ENCODE measurements at places on chromosomes 6 and 20.

- no peak for DNase-seq
Observed at GRCh38 chr6:106360989-106361430, 493 bp downstream of the CRYBG1 start.

DNA sequence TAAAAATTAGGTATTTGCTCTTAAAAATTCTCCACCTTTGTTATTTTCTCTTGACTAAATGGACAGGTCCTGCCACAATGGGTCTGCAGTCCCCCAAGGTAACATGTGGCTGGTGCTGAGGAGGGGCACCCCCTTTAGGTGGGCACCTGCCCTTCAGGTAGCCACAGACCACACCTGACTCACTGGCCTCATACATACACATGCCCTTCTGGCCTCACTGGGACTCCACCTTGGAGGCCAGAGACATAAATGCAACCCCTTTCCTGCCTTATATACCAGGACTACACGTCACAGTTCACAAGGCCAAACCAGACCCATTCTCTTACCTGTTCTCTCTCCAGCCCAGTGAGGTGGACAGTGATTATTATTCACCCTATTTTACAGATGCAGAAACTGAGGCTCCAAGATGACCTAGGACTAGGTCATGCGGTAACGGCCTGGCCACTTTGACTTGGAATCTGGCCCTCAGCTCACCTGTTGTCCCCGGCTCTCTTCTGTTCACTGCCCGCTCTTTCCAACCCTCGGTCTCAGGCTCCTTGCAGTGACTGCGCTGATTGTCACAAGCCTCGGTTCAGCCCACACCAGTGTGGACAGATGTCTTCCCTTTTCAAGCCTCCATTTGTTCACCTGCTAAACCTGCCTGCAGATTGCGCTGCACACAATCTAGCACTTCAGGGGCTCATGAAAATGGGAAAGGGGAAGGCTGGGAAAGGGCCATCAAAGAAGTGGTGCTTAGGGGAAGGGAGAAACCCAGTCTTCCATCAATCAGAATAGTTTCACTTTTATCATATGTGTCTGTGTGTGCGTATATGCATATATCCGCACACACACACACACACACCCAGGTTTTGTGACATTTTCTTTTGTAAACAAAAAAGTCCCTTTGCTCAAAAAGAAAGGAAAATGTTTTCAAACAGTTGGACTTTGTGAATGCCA is 121.7 kb downstream of the BCAS1 start:
- no peak for DNase-seq

- DNase-seq = no peak
Observed at GRCh38 chr20:38607351-38607750, 5.7 kb downstream of the ARHGAP40 start.

- no peak for DNase-seq
Observed at GRCh38 chr20:41072190-41072863, 43.7 kb downstream of the TOP1 start.

GRCh38 chr6:52994031-52994838 is 849 bp downstream of the GSTA4 start:
- DNase-seq = no peak

DNA sequence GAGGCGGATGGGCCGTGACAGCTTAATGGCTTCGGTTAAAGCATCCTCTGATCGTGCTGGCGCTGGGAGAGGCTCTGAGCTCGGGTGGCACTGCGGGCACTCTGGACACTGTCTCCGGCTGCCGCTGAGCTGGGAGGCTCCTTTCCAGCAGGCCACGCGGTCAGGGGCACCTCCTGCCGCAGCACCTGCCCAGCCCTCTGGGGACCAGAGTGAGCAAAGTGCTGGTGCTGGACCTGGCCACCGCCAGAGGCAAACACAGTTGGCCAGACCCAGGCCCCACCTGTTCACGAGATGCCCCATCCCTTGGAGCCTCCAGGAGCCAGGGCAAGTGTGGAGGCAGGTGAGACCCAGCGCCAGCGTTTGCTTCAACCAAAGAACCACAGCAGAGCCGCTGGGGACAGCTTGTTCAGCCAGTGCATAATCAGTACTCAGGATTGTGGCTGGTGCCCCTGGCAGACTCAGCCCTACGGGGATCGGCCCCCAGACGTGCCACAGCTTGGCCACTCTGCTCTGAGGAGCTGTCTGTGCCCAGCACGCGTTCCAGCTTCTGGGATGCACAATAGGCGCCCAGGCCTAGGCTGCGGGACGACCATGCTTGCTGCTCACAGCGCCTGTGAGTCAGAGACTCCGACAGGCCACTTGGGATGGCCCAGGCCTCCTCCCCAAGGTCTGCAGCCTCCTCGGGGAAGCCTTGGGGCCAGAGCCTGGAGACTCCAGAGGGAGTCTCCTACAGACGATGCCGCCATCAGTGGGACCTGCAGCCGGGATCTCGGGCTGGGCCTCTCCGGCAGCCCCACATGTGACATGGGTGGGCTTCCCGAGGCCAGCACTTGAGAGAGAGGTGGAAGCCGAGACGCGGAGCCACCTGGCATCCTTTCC is 38.2 kb upstream of the SLCO4A1 start:
- DNase-seq = no peak

- DNase-seq = no peak
Observed at GRCh38 chr20:62202083-62202395, 18.0 kb downstream of the HRH3 start.

DNA sequence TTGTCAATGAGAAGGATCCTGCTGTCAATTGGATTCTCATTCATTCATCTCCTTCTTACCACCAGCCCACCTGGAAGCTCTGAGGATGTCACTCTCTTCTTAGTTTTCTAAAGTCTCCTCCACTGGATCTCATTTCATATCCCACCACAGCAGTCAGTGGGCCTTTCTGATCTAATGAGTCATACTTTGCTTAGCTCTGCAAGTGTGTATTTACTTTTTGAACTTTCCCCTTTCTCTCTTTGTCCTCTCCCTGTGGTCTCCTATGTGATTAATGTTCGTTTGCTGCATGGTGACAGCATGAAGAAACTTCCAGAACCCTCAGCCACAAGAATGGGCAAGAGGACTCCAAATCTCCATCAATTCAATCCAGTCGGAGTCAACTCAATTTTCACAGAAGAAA is 63.6 kb upstream of the SYNDIG1 start:
- no peak for DNase-seq

DNA sequence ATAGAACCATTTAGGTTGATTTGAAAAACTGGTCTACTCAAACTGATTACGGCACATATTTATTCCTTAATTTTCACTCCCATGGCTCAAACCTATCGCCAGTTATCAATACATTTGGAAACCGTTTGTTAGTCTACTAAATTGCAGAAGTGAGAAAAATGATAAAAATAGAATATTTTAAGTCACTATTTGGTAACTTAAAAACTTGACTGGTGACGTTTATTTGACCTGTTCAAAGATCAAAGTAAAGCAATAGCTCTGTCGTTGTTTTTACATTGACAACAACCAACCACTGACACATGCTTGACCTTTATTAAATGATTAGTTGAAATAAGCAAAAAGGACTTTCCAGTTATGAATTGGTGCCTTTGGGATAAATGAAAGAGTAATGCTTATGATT is 402.9 kb upstream of the MAP3K7 start:
- no peak for DNase-seq

DNA sequence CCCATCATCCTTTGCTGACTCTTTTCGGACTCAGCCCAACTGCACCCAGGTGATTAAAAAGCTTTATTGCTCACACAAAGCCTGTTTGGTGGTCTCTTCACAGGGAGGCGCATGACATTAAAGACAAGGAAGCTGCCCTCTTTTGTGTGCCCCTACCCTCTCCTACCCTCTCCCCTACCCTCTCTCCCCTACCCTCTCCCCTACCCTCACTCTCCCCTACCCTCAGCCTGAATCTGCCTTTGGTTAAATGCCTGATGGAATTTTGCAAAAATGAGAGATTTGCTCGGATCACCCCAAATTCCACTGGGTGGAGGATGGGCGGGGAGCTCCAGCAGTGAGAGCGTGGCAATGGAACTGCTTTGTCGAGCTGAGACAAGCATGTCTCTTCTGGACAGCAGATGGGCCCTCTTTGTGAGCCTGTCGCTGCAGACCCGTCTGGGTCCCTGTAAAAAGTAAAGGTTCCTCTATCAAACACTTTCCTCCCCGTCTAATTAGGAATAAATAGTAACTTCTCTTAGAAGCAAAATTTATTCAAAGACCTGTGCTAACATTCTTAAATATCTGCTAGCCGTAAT is 76.4 kb upstream of the MLN start:
- no peak for DNase-seq

GRCh38 chr6:161265975-161266374 is 7.9 kb downstream of the AGPAT4 start:
- no peak for DNase-seq

- DNase-seq = no peak
Observed at GRCh38 chr6:84082689-84083265, 49.2 kb downstream of the MRAP2 start.

GRCh38 chr6:89501222-89501621 is 68.3 kb downstream of the ANKRD6 start:
- DNase-seq = no peak

DNA sequence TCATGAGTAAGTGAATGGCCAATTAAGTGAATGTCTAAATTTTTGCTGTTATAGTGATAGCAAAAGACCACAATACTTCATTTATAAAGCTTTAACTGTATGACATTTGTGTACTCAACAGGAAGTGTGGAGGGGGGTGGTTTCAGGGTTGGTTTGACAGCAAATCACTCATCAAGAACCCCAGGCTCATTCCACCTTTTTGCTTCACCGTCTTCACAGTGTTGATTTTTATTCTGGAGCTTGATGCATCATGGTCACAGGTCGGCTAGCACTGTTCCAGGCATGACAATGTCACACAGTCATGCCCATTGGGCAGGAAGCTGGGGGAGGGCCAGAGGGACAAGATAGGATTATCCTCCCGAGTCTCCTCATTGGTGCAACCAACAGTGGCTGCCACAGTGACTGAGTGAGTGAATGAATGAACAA is 75.0 kb downstream of the MDGA1 start:
- no peak for DNase-seq

- DNase-seq = no peak
Observed at GRCh38 chr6:115729036-115729435, 331.7 kb downstream of the FRK start.

DNA sequence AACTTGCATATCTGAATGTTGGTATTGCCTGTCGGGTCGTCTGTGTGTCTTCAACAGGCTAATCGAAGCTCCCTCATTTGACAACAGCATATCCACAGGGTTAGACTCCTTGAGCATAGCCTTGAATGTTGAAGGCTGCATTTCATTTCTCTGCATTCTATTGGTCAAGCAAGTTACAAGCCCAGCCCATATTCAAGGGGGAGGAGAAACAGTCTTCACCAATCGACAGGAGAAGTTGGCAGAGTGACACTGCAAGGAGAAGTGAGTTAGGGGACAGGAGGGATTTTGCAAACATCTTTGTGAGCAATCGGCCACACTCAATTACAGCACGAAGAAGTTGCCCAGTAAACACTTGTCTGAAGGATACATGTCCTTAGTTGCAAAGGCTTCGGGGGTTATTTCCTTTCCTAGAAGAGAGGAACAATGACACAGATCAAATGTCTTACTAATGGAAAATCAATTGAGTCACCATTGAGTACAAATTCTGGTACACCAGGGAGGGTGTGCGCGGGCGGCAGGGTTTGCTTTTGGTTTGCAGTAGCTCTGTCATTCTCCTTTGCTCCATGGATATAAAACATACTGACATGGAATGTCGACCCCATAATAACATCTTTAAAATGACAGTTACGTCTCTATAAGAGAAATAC is 60.6 kb upstream of the NT5E start:
- no peak for DNase-seq

GRCh38 chr6:134626086-134626485 is 308.2 kb upstream of the SGK1 start:
- no peak for DNase-seq

DNA sequence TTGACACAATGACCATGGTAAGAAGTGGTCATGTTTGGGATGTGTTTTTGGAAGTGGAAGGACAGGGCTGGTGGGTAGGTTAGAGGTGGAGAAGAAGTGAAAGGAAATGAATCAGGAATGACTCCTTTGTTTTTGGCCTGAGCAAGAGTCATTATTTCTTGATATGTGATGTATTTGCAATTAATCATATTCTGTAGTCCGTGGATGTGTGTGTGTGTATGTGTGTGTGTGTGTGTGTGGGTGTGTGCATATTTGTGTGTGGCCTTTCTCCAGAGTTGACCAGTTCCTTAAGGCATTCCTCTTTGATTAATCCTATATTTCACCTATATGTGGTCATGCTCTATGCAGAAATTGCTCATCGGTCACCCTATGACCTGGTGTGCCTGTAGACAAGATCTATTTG is 130.7 kb downstream of the UTRN start:
- no peak for DNase-seq

GRCh38 chr6:133952815-133953633 is at the start of gene TBPL1:
TBPL1 (plus strand) TSS chr6:133953224; CDS start chr6:133980126, 26,902 bp downstream.
- peak; percentile 94 for DNase-seq

DNA sequence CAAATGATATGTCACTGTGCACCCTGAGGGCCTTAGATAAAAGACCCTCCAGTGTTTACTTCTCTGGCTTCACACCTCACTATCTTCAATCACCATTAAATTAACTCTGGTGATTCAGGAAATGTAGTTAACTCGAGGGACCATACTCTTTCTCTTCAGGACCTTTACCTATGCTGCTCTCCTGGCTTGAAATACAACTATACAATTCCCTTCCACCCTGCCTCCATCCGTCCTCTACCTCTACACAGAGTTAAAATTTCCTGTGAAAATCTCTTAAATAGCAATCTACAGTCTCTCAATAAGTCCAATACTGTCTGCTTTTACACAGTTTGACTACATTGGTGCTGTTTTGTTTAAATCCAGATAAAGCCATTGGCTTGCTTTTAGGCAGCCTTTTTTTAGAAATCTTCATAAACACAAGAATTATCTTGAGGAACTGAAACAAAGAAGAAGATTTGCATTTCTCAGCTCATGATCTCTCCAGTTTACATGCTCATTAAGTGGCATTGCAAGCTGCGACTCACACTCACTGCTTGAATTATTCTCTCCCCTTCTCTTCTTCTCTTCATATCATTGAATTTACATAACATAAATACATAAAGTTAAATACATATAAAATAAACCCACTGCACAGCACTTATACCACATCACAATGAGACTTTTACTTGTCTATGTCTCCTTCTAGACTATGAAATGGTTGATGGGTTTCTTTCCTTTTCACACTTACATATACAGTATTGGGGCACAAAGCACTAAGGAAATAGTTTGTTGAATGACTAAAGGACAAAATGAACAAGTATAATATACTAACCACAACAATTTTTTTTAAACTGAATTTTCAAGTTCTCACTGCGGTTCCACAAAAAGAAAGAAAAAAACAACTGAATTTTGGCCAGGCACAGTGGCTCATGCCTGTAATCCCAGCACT is 239.0 kb upstream of the KCNQ5 start:
- no peak for DNase-seq
